ENCODE measurements at places on chromosomes 7 and 10.

DNA sequence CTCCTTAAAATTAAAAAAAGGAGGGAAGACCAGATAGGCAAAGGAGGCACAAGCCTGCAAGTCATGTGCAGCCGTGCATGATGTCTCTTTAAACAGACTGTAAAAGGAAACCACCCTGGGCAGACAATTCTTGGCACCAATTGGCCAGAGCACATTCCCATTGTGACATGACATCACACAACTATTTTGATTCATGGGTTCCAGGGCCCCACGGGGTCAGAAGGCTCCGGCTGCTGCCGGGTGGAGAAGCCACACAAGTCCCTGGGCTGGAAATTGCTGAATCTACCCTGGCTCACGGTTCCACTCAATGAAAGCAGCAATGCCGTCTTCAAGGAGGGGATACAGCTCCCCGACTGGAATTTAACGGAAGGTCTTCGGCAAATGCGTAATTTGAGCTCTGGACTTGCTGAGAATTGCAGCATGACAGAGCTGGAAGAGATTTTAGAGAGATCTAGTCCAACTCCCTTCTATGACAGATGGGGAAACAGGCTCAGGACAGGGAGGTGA is 140.5 kb downstream of the PRKAG2 start:
- DNase-seq = no peak

DNA sequence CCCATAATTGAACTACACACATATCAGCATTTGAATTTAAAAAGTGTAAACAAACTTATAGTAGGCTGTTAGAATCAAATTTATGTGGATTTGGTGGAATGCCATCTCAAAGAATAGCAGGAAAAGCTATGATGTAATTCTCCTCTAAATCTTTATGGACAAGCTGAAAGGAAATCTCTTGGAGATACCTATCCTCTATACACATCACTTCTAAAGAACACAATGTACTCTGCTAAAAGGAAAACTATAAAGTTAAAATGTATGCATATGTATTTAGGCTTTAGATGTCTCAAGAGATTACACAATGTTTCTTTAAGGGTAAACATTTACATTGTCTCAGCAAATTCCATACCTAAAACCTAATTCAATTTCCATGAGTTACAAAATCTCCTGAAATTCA is 323.3 kb downstream of the CRPPA start:
- no peak for DNase-seq

DNA sequence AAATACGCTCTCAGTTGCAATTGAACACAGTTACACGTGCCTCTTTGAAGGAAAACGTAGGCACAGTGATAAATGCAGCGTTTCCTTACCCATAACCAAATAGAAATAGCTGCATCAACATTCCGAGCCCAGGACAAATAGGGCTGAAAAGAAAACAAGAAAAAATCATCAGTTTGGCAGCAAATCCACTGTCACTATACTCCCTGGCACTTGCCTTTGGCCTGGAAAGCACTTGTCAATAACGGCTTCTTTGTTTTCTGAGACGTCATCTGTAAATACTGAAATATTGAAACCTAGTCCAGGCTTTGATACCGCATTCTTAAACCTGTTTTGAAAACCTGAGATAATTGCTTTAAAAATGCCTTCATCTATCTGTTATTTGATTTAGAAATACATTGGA is 167.2 kb upstream of the AKR1E2 start:
- DNase-seq = no peak

GRCh38 chr7:144777005-144777839 is 58.6 kb downstream of the TPK1 start:
- DNase-seq = no peak

- DNase-seq = no peak
These were observed 96.0 kb upstream of the ADO start for GRCh38 chr10:62708569-62708968.

DNA sequence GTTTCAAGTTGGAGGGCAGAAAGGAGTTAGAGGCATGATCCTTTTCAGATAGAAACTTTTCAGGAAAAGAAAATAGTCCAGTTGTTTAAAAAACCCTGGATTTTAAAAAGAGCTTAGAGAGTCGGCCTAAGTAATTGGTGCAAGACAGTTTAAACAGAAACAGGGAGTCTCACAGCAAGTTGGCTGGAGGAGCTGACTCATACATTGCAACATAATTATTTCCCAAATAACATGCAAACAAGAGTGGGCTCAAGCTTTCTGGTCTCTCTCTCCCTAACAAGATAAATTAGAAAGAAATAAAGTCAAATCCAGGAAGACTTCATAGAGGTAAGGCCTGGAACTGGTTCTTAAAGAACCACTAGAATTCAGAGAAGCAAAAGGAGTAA is 100.3 kb upstream of the AGBL3 start:
- no peak for DNase-seq

DNA sequence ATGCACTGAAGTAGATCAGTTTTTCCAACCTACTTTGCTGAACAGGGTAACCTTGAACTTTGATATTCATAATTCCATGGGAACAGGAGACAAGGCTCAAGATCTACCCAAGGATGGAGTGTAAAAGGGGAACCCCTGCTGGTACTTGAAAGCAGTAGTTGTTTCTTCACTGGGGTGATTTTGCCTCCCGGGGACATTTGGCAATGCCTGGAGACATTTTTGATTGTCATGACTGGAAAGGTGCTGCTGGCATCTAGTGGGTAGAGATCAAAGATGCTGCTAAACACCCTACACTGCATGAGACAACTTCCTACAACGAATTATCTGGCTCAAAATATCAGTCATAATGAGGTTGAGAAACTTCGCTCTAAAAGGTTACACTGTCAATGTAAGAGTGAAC is 214.8 kb upstream of the CTBP2 start:
- no peak for DNase-seq

GRCh38 chr10:86472061-86472460 is 49.5 kb downstream of the WAPL start:
- no peak for DNase-seq

GRCh38 chr10:79248341-79249185 is 98.7 kb upstream of the PPIF start:
- no peak for DNase-seq

All from iPS DF 6.9 (cell line).